ENCODE measurements at places on chromosomes 1 and 21.

GRCh38 chr1:7315316-7315715 is 455.8 kb upstream of the VAMP3 start:
- no peak for DNase-seq

DNA sequence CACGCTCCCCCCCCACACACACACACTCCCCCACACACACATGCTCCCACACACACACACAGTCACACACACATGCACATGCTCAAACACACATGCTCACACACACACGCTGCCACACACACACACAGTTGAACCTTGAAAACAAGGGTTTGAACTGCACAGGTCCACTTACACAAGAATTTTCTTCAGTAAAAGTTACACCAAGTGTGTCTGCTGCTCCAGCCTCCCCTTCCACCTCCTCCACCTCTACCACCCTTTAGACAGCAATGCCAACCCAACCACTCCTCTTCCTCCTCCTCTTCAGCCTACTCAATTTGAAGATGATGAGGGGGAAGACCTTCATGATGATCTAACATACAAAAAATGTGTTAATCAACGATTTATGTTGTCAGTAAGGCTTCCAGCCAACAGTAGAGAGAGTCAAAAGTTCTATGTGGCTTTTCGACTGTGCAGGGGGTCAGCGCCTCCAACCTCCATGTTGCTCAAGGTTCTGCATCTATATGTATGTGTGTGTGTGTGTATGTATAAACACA is 26.8 kb downstream of the HSF2BP start:
- DNase-seq: no peak

- DNase-seq: no peak
Measured at GRCh38 chr21:36479415-36480402, at the start of gene CLDN14. Gene CLDN14 (minus strand): TSS chr21:36480122. CDS start chr21:36461695, 18,427 bp downstream.

DNA sequence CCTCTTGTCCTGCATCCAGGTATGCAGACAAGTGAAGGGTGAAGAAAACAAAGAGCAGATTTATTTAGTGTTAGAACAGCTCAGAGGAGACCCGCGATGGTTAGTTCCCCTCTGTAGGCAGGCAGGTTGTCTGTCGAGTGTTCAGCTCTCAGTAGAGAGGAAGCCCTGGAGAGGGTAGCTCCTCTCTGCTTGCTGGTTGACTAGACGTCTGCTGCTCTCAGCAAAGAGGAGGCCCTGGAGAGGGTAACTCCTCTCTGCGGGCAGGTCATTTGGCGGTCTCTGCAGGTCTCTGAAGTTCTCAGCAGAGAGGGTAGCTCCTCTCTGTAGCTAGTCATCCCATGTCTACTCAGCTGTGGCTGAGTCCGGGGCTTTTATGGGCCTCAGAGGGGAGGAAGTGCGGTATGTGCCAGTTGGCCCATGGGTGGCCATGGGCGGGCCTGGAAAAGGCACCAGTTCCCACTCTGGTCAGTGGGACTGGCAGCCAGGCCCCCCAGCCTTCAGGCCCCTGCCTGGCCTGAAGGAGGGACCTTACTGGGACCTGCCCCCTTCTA is 13.4 kb downstream of the ZBTB40 start:
- no peak for DNase-seq

DNA sequence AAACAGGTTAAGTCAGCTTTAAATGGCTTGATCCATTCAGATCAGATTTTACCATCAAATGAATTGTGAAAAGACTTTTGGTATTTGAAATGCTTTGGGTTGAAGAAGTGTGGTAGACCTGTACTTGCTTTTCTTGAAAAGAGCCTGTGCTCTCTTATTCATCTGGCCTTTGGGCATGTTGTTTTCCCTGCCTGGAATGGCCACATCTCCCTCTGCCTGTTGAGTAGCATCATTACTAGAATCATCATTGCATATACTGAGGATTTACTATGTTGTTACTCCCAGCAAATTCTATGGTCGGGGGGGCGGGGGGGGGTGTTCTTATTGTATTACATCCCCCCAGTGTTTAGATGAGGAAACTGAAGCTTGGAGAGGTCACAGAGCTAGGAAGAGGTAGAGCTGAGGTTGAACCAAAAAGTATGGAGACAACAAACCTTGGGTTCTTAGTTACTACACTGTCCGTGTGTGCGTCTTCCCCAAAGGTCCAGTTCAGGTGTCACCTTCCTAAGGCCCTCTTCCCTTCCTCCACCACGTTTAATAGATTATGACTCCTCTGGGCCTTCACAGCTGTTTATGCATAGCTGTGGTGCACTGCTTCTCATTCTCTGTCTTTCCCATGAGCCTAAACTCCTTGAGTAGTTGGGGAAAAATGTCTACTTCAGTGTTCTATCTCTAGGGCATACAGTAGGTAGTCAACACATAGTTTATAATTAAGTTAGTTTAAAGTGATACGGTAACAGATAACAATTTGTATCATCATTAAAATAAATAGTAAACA is 246.4 kb upstream of the HOOK1 start:
- DNase-seq: no peak

DNA sequence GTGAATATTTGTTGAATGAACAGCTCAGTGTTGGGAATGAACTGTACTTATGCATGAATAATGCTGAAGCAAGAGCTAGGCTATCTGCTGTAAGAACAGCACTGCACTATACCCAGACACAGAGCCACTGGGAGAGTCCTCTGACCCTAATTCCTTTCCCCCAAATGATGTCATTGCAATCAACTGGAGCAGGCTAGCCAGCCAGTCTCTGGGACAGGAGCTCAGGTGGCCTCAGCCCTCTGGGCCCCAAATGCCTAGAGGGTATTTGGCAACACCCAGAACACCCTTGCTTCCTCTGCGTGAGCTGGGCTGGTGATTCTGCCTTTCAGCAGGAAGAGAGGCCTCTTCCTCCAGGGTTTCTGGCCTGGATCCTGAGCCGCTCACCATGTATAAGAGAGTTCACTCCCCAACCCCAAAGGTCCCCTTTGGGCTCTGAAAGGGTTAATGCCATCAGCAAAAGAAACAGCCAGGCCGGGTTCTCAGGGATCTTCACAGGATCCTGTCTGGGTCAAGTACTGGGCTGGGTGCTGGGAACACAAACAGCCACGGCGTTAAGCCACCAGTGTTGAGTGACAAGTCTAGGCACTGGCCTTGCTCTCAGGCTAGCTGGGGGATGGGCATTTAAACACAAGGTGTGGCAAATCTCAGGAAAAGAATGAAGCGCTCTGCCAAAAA is 3.7 kb upstream of the PADI4 start:
- no peak for DNase-seq

DNA sequence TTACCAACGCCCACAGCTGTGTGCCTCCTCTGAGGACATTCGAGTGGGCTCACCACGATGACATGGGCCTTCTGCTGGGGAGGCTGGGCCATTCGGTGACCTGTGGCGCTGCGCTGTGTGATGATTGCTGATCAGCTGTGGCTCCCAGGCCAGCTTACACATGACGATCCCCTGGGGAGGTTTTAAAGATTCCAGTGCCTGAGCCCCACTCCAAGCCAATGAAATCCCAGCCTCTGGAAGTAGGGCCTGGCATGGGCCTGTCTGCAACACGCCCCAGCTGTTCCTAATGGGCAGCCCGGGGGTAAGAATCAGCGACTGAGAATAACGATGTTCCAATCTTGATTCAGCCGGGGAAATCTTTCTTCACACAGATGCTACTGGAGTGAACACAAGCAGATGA is 153.7 kb downstream of the KCNJ6 start:
- DNase-seq: no peak

DNA sequence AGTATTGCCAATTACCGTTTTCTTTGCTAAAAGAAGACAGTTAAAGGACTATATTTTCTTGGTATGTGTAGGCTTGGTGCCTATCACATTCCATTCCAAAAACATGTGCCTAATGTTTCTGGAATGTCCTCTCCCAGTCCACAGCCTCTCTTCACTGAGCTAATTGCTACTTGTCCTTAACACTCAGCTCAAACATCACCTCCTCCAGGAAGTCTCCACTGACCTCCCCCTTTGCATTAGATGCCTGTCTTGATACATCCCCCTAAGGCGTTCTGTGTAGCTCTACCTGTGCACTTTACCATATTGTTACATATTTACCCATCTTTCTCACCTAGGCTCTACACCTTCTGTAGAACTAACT is 195.6 kb upstream of the CAMK1G start:
- no peak for DNase-seq

DNA sequence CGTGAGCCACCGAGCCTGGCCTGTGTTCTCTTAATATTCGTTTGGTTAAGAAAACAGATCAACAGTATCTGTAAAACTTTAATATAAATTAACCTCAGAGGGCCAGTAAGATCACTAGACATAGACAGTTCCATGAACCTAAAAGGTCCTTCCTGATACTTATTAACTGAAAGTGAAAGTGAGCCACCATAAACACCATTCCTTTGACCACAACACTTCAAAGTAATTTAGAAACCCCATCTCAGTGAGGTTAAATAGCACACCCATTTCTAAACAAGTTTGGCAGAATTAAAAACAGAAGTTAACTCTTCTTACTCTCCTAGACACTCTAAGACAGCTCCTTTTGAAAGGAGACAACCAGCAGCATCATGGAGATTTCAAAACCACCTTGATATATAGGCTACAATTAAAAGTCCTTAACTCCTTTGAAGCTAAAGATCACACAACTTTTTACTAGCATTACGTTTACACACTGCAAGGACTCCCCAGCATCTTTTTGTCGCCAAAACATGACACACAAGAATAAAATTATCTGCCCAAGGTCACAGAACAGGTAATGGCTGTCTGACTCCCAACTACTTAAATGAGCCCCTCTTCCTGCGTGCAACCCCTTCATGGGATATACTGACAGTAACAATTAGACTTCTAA is 2.2 kb downstream of the RNF19B start:
- no peak for DNase-seq

DNA sequence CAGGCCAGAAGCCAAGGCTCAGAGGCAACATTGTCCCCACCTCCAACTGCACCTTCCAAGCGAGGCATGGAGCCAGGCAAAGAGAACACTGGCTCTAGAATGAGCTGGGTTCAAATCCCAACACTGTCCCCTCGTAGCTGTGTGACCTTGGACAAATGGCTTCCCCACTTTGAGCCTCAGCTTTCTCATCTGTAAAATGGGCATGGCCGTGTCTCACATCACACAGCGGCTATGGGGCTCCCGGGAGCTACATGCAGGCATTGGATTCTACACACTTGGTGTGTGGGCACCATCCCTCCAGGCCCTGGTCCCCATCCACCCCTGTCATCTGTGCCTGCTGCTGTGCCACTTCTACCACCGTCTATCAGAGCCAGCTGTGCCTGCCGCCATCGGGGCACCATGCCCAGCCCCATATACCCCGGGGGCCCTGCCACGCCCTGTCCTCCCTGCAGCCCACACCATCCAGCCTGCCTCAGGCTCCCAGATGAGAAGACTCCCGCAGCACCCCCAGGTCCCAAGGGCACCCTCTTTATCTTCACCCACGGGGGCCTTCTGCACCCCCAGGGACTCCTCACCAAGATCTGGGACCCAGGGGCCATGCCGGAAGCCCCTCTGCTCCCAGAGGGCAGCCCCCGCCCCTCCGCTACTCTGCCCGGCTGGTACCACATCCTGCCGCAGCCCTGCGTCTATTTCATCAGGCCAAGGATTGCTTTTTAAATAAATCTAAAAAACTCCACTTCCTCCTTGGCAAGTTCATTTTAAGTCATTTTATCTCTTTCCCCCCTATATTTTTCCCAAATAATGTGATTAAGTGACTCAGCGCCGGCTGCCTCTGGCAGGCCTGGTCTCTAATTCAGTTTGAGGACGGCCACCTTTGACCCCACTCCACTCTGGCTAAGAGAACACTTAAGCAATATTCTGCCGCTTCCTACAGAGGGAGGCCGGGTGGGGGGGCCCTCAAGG is 107.8 kb upstream of the TARDBP start:
- no peak for DNase-seq

DNA sequence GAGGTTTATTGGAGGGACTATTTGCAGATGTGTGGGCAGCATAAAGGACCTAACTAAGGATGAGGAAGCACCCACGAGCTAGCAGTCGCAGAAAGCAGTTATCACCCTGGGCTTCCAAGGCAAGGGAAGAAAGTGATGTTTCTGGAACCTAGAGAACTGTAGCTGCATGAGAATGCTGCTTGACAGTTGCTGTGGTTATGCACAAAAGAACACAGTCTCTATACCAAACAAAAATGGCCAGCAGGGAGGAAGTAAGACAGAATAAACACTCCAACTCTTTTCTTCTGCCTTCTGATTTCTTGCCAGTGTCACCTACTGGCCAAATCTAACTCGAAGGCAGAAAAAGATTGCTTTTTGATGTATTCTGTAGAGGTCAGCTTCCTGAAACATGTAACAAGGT is 190.2 kb downstream of the RASAL2 start:
- no peak for DNase-seq

- no peak for DNase-seq
Measured at GRCh38 chr1:164466429-164466828, 92.6 kb upstream of the PBX1 start.

DNA sequence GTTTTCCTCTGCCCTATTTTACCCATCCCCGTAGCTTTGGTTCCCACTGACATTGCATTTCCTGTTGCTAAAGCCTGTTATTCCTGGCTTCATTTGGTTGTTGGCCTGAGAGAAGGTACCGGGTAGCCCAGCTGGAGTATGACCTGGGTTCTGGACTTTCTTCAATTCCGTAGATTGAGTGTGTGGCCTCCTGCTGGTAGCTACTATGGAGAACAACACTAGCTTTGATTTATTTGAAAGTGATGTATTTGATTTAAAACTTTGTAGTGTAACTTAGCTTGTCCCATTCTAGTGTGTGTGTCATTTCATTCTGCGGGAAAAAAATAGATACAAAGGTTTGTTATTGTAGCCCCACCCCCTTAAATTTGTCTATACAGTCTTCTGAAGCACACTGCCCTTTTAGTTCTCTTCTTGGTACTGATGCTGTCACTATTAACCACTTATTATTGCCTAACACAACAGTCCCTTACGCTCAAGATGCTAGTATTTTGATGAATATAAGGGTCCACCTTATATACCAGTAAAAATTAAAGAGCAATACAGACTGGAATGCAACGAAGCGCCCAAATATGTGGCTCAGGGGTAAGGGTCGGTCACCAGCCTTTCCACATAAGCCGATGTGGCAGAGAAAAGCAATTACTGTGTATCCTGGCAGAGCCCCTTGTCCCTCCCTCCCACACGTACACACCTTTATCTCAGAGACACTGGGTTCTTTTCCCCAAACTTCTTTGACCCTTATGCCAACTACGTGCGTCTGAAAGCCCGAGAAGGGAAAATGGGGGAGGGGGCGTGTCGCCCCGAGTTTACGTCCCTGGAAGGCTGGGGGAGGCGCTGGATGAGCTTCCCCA is 643 bp upstream of the MOV10 start:
- DNase-seq: no peak

DNA sequence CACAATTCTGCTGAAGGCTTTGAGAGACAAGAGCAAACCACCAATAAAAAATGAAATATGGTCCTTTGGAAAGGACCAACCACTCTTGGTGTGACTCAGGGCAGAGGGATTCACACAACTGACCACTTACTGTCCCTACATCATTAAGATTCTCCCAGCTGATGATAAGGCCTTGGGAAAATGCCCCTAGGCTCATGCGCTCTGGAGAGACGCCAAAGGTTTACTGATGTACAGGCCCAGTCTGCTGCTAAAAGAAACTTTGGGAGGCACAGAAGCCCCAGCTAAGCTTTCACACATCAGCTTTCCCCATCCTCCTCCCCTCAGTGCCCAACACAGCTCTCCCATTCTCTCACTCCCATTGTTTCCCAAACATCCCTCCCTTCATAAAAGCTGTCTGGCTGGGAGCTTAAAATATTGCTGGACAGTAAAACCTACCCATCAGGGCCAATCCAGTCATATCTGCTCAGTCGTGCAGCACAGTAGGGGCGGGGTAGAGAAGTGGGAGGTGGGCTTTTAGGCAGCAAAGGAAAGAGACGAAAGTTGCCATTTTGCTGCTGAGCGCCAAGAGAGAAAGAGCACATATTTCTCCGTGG is at the start of gene GJA8:
Gene GJA8, plus strand, starts transcription at position 543 of the 593 bp plus-strand sequence. CDS start 5,161 bp downstream, outside the sequence.
- no peak for DNase-seq
